Ammon's horn (tissue), 1 donor: ENCODE measurements at places on chromosomes 3 and 15.

- no peak for DNase-seq
Observed at GRCh38 chr15:79193103-79193502, 89.4 kb upstream of the ANKRD34C start.

- DNase-seq: no peak
Observed at GRCh38 chr15:64383760-64384159, 2.5 kb upstream of the PCLAF start.

GRCh38 chr3:12658593-12659058, 5.3 kb downstream of the RAF1 start:
- no peak for DNase-seq

- DNase-seq: no peak
Observed at GRCh38 chr3:143127801-143128200, 8.2 kb downstream of the CHST2 start.

DNA sequence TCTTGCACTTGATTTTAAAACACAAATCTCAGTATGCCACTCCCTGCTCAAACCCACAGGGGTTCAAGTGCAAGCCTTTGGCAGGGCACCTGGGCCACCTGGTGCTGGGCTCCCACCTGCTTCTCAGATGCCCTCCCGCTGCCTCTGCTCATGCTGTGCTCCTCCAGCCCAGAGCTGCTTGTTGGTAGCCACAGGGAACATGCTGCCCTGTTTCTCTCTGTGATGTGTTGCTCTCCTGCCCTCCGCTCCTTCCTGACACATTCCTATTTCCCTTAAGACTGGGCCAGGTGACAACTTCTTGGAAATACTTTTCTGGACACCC, 27.1 kb upstream of the KY start:
- no peak for DNase-seq

- DNase-seq: no peak
Observed at GRCh38 chr3:122668930-122669730, 11.5 kb upstream of the PARP14 start.

GRCh38 chr3:128113817-128114794, 9.5 kb downstream of the RUVBL1 start:
- DNase-seq: no peak

DNA sequence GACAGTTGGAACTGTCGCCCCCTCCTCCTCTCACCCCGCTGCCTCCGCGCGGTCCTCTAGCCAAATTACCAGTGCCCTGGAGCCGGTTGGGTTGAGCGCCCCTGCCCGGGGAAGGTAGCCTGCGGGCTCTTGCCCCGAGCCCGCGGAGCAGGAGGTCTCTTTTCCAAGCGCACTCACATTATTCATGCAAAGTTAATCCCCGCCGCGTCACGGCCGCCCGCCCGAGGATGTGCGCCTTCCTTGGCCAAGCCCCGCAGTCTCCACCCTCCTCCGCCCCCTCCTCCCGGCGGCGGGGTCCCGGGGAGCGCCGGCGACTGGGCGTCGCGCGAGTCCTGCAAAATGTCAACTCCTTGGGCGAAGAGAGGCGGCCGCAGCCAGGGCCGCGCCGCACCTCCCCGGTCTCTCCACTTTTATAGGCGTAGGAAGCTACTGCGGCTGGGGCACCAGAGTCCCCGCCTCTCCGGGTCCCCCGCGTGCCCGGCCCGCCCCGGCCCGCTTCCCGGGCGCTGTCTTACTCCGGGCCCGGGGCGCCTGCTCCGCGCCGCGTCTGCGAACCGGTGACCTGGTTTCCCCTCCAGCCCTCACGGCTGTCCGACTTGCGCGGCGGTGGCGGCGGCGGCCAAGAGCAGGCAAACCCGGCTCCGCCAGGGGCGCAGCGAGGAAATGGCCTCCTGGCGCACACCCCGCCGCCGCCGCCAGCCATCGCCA, at the start of gene THRB:
TSS of gene THRB (minus strand) at position 233 of the 708 bp plus-strand sequence.
- peak; percentile 70 for DNase-seq

GRCh38 chr15:96207377-96208006, 123.0 kb upstream of the NR2F2 start:
- no peak for DNase-seq

DNA sequence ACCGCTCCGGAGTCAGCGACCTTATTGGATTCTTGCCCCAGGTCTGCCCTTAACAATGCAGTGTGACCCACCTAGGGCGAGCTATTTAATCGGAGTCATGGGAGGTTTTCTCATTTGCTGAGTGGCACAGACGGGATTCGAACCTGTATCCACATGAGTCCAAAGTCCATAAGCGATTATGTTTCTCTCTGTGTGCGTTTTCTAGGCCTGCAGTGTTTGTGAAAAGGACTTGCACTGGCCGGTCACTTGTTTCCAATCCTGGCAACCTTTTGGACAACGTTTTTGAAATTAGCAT, 691 bp upstream of the HDGFL3 start:
- no peak for DNase-seq

DNA sequence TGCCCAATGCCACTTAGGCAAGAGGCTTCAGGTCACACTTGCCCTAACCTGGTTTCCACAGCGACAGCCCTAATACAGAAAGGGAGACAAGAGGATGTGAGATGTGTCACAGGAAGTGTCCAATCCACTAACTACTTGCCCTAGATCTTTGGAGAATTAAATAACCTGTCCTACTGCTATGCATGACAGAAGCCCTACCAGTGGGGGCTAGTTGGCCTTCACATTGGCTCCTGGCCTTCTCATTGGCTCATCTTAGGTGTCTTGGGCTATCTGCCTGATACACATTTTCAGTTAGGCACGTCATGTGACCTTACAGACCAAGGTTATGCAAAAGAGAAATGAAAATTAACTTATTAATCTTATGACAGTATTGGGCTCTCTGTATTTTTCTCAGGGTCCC, 449.9 kb downstream of the FHIT start:
- no peak for DNase-seq

DNA sequence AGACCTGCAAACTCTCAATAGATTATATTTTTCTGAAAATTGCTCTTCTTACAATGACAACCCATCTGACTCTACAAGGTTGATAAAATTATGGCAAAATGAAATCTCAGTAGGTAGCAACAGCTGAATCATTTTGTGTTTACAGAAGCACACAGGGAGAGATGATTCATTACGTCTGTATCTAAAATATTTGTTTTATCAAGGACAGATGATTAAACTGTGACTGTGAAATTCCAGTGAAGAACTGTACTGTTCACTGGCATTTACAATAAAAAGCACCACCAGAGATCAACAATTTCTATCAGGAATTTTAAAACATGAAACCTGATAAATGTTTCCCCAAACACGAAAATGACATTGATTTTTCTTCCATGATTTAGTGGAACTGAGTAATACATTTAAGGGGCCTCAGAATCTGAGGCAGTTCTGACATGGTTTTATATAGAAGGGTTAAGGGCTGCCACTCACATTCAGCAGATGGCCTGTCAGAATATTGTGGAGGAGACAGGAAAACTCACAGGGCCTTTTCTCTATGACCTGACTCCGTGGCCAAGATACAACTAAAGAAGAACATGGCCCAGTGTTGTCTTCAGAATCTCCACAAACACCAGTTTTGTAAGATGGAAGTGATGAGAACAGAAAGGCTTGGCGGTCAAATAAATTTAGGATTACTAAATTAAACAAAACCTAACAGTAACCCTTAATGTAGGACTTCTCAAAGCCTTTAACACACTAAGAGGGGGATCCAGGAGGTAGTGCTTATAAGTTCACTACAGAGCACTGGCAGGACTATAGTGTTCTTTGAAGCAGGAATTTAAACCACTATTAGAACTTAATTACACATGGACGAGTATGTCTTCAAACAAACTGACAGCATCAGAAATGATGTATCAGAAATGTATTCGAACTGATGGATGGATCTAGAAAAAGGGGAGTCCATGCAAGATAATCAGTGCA, 25.9 kb downstream of the RAD18 start:
- peak; percentile 17 for DNase-seq

DNA sequence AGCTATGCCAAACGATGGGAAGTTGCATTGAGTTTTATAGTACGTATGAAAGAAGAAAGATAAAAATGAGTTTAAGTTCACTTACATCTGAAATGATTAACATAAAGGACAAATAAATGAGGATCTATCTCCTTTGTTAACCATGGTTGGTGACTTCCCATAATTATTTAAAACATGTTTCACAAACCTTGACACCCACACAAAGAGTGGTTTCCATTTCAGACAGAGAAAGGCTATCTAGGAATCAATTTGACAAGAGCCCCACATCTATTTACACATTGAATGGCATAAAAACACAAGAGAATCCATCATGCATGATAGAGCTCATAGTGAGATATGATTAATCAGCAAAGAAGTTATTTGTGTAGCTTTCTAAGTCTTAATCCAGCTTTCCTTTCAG, 14.2 kb upstream of the MTMR10 start:
- DNase-seq: no peak

DNA sequence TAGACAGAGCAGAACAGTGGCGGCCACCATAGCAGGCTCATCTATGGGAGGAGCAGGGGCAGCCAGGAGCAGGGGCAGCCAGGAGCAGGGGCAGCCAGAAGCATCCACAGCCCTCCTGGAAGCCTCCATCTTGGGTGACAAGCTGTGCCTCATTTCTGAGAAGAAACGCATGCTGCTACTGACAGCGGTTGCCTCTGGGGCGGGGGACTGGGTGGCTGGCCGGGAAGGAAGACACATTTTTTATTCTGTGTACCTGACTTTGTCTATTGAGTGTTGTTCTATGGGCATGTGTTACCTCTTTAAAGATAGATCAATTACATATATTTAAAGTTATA, 71.5 kb upstream of the KLF13 start:
- no peak for DNase-seq
